Sigmoid colon (tissue), 7 donors: ENCODE measurements at places on chromosomes 1 and 21. TPM values are rescaled to one million over a fixed set of nuclear protein-coding genes. Genes with fewer than 3 reads are reported as not detected.

DNA sequence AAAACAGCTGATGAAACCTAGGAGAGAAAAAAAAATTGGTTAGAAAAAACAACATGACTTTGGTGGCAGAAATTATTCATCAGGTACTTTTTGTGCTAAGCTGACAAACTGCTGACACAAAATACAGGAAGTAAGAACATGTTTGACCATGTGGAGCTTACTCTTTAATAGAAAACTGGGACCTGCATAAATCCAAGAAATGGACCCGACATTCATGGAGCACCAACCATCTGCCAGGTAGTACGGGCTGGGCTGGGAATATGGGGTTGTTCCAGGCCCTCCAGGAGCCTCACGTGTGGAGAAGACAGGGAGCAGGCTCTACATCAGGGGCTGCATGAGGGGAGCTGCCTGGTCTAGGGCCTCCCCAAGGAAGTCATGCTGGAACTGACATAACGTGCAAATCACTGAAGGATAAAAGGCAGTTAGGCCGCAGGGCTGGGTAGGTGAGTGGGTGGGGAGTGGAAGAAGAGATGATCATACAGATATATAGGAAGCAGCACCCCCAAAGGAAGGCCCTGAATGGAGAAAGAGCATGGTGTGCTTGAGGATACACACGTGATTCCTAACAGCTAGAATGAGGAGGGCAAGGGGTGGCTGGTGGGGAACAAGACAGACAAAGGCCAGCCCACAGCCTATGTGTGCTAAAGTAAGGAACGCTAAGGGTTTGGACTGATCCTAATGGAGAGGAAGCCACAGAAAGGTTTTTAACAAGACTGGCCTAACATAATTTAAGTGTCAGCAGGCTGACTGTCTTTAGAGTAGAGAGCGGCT is 26.1 kb downstream of the CD58 start:
- no peak for DNase-seq

GRCh38 chr1:44616991-44617702 is 57.1 kb downstream of the TMEM53 start:
- peak; percentile 78 for DNase-seq

- no peak for DNase-seq
Observed at GRCh38 chr1:209642816-209643215, 9.4 kb downstream of the LAMB3 start.

DNA sequence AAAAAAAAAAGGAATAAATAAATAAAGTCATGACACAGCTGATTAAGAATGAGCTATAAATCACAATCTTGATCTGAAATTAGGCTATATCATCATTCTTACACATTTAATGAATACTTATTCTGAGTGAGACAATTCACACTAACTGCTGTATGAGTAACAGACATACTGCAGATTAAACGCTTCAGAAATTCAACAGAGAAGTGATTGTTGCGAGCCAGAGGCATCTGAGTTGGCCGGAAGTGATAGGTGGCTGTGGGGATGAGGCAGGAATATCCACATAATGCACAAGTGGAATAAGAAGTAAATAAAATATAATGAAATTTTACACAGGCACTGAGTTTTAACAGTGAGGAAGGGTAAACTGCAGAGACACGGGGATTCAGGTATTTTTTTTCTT is 142.4 kb downstream of the APP start:
- no peak for DNase-seq

- DNase-seq: no peak
Observed at GRCh38 chr1:74053407-74053806, 144.6 kb downstream of the LRRIQ3 start.

- peak; percentile 85 for DNase-seq
Observed at GRCh38 chr1:65148548-65149350, 746 bp downstream of the AK4 start.

- no peak for DNase-seq
Observed at GRCh38 chr1:22685591-22686059, 25.0 kb upstream of the EPHB2 start.

DNA sequence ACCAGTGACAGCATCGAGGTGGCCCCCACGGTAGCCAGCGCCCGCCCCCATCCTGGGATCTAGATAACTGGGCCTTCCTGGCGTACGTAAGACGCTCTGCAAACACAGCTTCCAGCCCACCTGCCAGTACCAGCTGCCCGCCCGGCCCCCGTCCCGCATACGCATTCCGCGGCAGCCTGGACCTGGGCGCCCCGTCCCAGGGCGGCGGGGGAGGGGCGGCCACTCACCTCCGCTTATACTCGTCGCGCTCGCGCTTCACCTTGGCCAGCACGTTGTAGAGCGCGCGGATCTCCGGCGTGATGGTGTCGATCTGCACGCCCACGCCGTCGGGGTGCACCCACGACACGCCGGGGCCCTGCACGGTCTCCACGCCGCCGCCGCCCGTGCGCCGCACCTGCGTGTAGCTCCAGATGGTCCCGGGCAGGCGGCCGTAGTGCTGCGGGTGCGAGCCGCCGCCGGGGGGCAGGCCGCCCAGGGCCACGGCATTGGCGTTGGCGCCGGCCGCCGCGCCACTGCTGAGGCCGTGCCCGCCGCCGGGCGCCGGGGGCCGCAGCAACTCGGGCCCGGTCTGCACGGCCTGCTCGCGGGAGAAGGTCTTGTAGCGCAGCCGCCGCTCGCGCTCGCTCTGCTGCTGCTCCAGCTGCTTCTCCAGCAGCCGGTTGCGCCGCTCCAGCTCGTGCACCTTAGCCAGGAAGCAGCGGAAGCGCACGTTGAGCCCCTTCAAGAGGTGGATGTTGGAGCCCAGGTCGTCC is 859 bp downstream of the IFFO2 start:
- DNase-seq: no peak

ABCA4 gene
- total RNA-seq: 0.14 TPM

MX2 gene
- 5.1 TPM for total RNA-seq

MCOLN3 gene
- 5.6 TPM for total RNA-seq
